Neural crest cell (in vitro differentiated cells): ENCODE measurements at places on chromosomes 2 and 18. TPM values are rescaled to one million over a fixed set of nuclear protein-coding genes. Genes with fewer than 3 reads are reported as not detected.

DNA sequence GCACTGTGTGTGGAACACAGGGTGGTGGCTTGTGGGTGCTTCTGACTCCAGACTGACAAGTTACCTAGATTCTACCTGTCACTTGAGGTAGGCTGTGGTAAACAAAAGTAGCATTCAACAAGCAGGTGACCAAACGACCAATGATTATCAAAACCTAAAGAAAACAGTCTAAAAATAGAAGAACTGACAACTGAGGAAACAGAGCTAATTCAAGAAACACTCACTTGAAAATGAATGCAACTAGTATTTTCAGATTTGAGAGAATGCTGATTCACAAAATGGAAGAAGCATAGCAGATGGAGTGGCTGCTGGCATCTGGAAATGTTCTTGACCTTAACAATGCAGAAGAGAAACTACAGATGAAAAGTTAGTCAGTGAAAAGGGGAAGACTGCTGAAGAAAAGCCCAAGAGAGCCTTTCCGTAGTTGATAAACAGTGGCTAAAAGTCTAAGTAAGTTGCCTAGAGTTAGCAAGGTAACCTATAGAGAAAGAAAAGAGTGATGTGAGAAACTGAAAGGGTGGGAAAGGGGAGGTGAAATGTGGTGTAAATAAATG, 170.4 kb downstream of the NCK2 start:
- no peak overlapping the region for H3K27ac ChIP-seq
- H3K4me3 ChIP-seq = no peak overlapping the region
- H3K36me3 ChIP-seq = peaks cover 6% of the 10 kb centered on the region
- H3K4me1 ChIP-seq = peaks cover 37% of the 10 kb centered on the region
- no peak for DNase-seq

GRCh38 chr2:51153236-51153635, 121.3 kb upstream of the NRXN1 start:
- peaks cover 5% of the 10 kb centered on the region for H3K36me3 ChIP-seq
- H3K27me3 ChIP-seq = no peaks in the 10 kb centered on the region
- no peak for DNase-seq
- H3K27ac ChIP-seq = no peak overlapping the region

DNA sequence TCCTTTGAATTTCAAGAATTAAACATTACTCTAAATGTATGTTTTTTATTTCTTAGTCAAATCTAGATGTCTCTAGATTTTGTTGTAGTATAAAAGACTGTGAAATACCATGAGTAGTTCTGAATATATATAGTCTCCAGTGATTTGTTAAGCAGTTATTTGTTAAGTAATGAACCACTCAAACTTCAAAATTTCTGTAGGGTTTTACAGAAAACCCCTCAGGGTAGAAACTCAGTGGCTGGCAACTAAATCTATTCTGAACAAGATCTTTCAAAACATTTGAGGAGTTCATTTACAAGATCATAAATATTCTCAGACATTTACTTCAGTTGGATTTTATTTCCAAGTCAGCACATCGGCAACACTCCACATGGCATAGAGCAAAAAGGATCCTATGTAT, 35.8 kb upstream of the ACSL3 start:
- no peak overlapping the region for H3K27ac ChIP-seq
- no peak overlapping the region for H3K4me3 ChIP-seq
- DNase-seq = no peak
- no peaks in the 10 kb centered on the region for H3K27me3 ChIP-seq

- no peak overlapping the region for H3K4me3 ChIP-seq
- no peaks in the 10 kb centered on the region for H3K36me3 ChIP-seq
- no peak overlapping the region for H3K27ac ChIP-seq
- no peaks in the 10 kb centered on the region for H3K27me3 ChIP-seq
Measured at GRCh38 chr2:137185378-137186078, 420.2 kb downstream of the THSD7B start.

DNA sequence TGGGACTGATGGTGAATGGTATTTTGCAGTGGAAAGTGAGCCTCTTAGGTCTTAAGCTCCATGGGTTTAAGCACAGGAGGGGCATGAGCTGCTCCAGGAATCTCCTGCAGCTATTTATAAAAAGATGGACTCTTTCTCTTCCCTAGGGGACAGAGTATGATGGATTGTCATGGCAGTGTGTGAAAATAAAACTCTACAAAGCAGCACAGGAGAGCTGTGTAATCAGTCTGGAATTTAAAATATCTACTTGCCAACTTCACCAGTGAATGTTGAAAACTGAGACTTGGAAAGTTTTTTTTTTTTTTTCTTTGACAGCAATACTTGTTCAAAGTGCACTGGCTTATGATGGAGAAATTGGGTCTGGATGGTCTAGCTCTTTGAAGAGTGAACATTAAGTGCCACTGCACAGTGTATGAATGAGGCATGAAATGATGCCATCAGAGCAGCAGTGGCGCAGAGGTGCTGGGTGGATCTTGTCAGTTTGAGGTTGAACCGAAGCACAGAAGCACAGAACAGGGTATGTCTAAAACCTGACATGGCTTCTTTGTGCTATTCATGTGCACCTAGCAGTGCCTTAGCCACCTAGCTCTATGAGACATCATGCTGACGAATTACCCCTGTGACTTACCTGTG, 245.4 kb downstream of the PTPRM start:
- peaks cover 8% of the 10 kb centered on the region for H3K4me1 ChIP-seq
- no peaks in the 10 kb centered on the region for H3K27me3 ChIP-seq
- no peak overlapping the region for H3K27ac ChIP-seq
- H3K4me3 ChIP-seq = no peak overlapping the region

DNA sequence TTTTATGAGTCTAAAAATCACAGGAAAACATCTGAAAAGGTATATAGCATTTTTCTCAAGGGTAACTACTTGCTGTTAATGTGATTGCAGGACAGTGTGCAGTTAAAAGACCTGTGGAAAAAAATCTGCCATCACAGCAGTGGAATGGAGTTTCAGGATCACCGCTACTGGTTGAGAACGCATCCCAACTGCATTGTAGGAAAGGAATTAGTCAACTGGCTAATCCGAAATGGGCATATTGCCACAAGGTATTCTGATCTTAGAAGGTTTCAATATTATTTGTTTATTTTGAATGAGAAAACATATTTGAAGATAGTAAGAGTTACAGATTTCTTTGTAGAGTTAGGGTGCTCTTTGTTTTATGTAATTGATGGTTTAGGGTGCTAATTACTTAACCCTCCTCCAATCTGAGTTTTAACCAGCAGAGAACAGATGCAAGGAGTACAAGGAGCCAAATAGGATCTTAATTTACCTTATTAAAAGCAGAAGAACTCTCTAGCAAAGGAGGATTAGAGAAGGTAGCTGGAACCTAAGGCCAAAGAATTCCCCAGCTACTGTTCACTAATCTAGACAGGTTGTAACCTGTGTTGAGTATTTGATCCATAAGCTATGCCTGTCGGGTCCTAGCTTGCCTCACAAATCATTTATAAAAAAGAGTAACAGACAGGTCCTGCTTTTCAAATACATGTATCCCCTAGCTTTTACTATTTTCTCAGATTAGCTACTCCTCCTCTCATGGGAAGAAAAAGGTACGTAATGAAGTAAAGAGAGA, 35.0 kb downstream of the PIKFYVE start:
- peaks cover 11% of the 10 kb centered on the region for H3K36me3 ChIP-seq
- H3K4me3 ChIP-seq = no peak overlapping the region
- H3K27me3 ChIP-seq = no peaks in the 10 kb centered on the region
- no peak overlapping the region for H3K27ac ChIP-seq
- no peaks in the 10 kb centered on the region for H3K4me1 ChIP-seq

DNA sequence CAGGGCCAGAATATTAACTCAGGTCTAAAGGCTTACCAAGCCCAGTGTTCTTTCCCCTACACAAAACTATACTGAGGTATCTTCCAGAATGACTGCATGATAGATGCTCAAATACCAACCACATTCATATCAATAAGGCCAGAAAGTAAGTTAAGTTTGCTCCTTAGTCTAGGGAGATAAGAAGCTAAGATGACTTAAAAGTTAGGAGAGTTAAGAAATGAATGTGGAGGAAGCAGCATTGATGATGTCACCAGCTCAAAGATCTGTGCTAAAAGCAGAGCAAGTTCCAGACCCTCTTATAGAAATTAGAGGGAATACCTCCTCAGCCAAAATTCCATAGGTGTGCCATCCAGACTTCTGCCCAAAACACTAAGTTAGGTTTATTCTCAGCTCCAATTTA, 6.1 kb downstream of the PPP4R1 start:
- H3K27ac ChIP-seq = no peak overlapping the region
- peak overlapping the region; percentile 5 for H3K4me3 ChIP-seq
- no peaks in the 10 kb centered on the region for H3K27me3 ChIP-seq
- H3K36me3 ChIP-seq = peaks cover 18% of the 10 kb centered on the region
- peaks cover 35% of the 10 kb centered on the region for H3K4me1 ChIP-seq

DNA sequence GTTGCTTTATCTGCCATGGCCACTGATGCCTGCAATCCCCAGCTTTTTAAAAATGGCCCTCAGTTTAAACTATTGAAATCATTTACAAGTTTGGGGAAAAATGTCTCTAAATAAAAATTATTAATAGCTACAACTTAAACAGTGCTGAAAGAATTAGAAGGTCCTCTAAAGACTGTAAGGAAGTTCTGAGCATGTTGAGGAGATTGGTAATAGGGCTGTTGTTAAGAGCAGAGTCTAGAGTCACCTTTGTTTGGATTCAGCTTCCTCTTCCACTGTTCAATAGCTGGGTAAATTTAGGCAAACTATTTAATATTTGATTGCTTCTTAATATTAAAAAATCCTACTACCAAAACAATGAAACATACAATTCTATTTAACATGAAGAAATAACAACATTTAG, 1127.1 kb upstream of the DDX18 start:
- no peaks in the 10 kb centered on the region for H3K36me3 ChIP-seq
- H3K27ac ChIP-seq = no peak overlapping the region
- no peak for DNase-seq
- H3K4me1 ChIP-seq = no peaks in the 10 kb centered on the region

Gene GREB1L
- 74.8 and 80.5 TPM in 2 replicates for total RNA-seq

Gene CCBE1
- total RNA-seq = 0.18 and 0.33 TPM in 2 replicates

Gene ZNF521
- 86.1 and 87.9 TPM in 2 replicates for total RNA-seq

Gene STAT4
- total RNA-seq = 1.0 and 1.4 TPM in 2 replicates
